Kidney capillary endothelial cell (primary cell): ENCODE measurements at places on chromosomes 11 and 22.

DNA sequence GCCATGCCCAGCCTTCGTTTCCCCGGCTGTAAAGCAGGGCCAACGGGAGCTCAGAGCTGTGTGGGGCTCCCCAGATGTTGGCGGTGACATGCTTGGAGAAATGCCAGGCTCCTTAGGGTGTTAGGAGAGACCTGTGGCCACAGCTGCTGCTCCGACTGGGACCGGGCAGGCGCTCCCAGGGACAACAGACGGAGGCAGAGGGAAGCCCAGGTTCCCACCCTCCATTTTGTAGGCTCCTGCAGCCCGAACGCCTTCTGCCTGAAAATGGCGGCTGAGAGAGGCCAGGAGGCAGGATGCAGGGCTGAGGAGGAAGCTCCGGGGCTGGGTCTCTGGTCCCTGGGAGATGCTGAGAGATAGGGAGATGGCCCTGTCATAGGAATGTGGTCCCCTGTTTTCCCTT lies 10.0 kb downstream of the CD6 start:
- DNase-seq, result no peak

- no peak for DNase-seq
Measured at GRCh38 chr11:43806976-43807375, 73.7 kb upstream of the ALKBH3 start.

- DNase-seq, result no peak
Measured at GRCh38 chr11:56848141-56848809, 99.8 kb upstream of the OR9G4 start.

DNA sequence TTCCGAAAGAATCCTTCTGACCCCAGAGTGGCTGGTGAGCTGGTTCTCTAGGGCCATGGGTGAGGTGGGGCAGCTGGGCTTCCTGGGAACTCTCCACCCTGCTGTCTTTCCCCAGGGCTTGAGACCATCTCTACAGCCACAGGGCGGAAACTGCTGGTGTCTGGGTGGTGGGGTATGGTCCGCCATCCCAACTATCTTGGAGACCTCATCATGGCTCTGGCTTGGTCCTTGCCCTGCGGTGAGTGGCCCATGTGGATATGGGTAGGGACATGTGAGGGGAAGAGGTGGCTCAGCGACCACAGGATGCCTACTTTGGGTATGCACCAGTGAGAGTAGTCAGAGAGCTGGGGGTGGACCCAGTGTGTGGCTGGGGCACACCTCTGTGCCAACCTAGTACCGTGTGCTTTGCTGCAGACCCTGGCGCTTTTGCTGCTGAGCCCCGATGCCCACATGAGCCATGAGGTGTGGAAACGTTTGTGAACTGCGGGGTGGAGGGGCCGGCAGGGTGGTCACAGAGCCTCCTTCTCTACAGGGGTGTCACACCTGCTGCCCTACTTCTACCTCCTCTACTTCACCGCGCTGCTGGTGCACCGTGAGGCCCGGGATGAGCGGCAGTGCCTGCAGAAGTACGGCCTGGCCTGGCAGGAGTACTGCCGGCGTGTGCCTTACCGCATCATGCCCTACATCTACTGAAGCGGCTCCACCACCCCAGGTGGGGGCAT lies 2.0 kb downstream of the ZNHIT2 start:
- DNase-seq, result no peak

DNA sequence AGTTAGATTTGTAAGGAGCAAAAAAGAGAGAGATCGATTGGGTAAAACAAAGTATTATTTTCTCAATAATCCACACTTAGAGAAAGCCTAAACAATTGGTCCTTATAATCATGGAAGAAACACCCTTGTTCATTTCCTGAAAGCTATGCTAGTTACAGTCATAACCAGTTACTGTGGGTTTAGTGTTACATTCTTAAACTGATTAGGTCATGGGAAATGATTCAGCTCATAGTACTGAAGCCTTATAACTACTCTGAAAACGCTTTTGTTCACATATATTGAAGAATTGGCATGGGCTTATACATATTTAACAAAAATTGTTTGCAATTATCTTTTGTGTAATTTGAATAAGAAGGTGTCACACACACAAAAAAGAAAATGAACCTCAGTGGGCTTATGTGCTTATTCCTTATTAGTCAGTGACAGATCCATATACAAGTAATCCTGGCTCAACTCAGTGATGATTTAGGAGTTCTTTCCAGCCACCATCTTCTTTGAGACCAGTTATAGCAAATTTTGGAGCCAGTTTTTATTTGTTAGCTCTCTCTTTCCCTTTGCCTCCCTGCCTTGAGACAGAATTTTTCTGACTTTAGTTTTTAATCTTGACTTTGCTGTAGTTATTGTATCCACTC lies 198.5 kb upstream of the CTSC start:
- DNase-seq, result peak; percentile 96

DNA sequence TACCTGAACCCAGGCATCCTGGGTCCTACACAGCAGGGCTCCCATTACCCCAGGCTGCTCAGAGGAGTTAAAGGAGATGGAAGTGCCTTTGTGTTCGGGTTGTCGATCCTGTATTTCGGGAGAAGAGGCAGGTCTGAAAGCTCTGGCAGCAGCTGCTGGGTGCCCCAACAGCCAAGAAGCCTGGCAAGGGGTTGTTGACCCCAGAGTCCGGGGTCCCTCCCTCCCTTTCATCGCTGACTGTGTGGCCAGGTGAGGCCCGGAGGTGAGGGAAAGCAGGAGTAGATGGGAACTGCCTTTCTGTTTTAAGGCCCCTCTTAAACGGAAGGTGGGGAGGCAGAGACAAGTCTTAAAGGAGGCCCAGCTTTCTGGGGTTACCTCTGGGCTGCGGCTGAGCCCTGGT lies 106.0 kb upstream of the SYT13 start:
- no peak for DNase-seq
